ENCODE measurements at places on chromosomes 5 and 9.
A peak's percentile ranks its signal among the peaks of the same experiment; 100 is the strongest.

GRCh38 chr9:37496020-37496419 is 10.3 kb downstream of the POLR1E start:
- no peak for DNase-seq
- no peaks in the 10 kb centered on the region for H3K27me3 ChIP-seq

DNA sequence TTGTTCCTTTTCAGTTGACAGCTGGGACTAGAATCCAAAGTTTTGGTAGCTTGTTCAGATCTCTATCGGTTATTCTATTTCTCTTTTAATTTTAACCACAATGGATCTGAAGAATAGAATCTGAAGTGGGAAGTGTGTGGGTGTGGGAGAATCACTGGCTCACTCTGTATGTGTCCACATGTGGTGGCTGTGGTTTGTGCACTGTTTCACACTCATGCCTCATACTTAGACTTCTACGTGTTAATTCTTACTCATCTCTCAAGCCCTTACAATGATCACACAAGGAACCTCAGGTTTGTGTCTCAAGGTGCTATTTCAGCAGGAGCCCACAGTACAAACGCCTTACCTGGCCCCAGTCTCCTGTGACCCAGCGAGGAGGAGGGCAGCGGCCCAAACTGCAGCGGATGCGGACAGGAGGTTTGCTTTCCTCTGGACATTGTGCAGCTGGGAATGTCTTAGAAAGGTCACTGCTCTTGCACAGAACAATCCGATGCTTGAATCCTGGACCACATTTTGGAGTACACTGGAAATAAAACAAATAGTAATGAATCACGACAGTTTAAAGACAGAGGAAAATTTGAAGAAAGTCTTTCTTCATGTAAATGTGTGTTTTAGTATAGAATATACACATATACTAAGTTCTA is 309.1 kb downstream of the ADAMTS6 start:
- no peak overlapping the region for H3K4me3 ChIP-seq
- no peak overlapping the region for H3K27ac ChIP-seq
- DNase-seq = no peak
- no peaks in the 10 kb centered on the region for H3K27me3 ChIP-seq

DNA sequence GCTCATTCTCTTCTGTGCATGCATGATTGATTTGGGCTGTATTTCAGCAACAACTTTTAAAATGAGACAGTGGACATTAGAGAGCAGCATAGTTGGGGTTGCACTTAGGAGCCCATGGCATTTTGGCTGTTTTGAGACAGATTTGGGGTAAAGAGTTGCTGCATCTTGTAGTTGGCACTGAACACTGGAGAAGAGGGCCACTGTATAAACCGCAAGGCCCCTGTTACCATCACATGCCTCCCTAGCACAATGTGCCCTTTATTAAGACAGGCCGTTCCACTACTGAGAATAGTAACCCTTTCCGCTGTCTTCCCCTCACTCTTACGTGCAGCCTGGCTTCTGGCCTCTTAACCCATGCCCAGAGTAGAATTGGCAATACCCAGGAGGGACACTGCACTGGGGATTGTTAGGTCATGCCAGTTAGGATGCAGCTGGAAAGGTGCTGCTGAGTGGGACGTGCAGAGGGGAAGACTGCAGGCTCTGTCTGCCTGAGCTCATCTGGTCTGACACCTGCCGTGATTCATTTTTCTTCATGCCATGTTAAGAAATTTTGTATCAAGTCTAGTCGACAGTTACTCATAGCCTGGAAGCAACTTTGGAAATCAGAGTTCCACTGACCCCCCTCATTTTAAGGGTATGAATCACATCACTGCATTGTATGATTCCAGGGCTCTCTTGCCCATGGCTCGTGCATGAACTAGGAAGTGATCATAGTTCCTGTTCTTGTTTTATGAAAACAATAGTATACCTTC is 146.9 kb upstream of the DMRT1 start:
- no peaks in the 10 kb centered on the region for H3K27me3 ChIP-seq
- peak; percentile 24 for DNase-seq
- peak overlapping the region; percentile 85 for H3K27ac ChIP-seq

- peak overlapping the region; percentile 100 for H3K4me3 ChIP-seq
- H3K27ac ChIP-seq = peak overlapping the region; percentile 90
- no peak for DNase-seq
- no peaks in the 10 kb centered on the region for H3K36me3 ChIP-seq
- H3K27me3 ChIP-seq = no peaks in the 10 kb centered on the region
Measured at GRCh38 chr5:150484964-150485692, 22.8 kb upstream of the NDST1 start.

DNA sequence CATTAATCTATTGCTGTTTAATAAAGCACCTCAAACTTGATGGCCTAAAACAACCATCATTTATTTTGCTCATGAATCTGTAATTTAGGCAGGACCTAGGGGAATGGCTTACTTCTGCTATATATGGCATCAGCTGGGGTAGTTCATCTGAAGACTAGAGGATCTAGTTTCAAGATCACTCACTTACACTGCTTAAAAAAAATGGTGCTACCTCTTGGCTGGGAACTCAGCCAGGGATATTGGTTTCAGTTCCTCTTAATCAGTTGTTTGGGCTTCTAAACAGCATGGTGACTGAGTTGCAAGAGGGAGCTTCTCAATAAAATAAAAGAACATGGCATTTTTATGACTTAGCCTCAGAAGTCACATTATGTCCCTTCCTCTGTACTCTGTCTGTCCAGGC is 142.0 kb downstream of the FAM114A2 start:
- H3K27ac ChIP-seq = no peak overlapping the region
- H3K4me3 ChIP-seq = no peak overlapping the region
- H3K27me3 ChIP-seq = no peaks in the 10 kb centered on the region
- no peak for DNase-seq
- no peaks in the 10 kb centered on the region for H3K4me1 ChIP-seq

- H3K4me3 ChIP-seq = no peak overlapping the region
- no peaks in the 10 kb centered on the region for H3K4me1 ChIP-seq
- H3K36me3 ChIP-seq = no peaks in the 10 kb centered on the region
- H3K27me3 ChIP-seq = no peaks in the 10 kb centered on the region
- H3K27ac ChIP-seq = no peak overlapping the region
Measured at GRCh38 chr5:40676613-40677343, 2.9 kb upstream of the PTGER4 start.

- DNase-seq = no peak
- H3K27ac ChIP-seq = no peak overlapping the region
- H3K27me3 ChIP-seq = no peaks in the 10 kb centered on the region
- H3K4me1 ChIP-seq = no peaks in the 10 kb centered on the region
- no peaks in the 10 kb centered on the region for H3K36me3 ChIP-seq
Measured at GRCh38 chr9:102101723-102102122, 363.3 kb upstream of the GRIN3A start.

DNA sequence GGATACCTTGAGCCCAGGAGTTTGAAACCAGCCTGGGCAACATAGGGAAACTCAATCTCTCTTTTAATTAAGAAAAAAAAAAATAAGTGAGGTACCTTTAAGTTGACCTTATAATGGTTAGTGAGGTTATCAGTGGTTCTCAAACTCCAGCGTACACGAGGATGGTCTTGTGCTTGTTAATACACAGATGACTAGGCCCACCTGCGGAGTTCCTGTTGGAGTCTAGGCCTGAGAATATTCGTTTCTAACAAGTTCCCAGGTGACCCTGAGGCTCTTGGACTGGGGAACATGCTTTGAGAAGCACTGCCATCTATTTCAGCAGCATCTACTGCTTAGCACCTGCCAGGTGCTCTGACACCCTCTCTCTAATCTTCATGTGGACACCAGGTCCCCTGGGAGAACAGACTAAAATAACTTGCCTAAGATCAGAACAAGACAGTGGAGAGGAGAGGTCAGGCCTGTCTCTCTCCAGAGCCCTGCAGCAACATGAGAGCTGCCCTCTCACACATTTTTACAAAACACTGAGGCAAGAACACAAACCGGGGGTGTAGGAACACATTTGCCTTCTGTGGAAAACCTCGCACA is 24.6 kb downstream of the TLE1 start:
- H3K36me3 ChIP-seq = no peaks in the 10 kb centered on the region
- no peaks in the 10 kb centered on the region for H3K27me3 ChIP-seq
- DNase-seq = no peak
- peak overlapping the region; percentile 69 for H3K27ac ChIP-seq

All from adrenal gland (tissue), 19 donors.